Mucosa of descending colon (tissue), 3 donors: ENCODE measurements at places on chromosomes 5 and 9. TPM values are rescaled to one million over a fixed set of nuclear protein-coding genes. Genes with fewer than 3 reads are reported as not detected.

DNA sequence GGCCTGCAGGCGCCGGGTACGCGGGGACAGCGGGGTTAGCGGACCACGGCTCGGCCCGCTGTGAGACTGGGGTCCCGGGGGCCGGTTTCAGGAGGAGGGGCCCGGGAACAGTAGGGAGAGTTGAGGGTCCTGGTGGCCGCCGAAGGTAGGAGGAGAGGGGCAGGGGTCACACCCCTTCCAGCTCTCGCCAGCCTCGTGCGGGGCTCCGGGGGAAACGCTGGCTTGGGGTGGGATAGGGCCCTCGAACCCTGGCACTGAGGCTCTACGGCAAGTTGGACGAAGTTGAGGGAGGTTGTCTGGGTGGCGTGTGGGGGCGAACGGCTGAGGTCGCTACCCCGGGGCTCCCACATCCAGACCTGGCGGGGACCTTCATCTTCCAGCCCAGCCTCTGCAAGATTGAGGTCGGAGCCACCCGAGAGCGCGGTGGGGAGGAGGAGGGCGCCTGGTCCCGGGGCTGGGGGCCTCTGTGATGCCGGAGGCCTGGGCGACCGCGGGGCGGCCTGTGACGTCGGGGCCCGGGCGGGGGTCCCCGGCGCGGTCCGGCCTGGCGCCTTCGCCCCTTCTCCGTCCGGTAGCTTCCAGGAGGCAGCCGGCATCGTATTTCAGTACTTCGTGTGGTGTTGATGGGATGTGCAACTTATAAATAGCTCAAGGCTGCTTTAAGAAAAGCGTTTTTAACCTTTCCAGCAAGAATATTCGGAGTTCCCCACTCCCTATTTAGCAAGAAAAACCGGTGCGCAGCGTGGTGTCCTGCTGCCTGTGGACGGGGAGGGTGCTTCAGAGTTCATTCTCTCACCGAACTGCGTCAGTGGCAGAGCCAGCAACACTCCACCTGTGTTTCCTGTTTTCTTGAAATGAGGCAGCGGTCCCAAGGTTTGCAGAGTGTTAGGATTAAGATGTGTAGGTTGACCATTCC lies 902 bp downstream of the HABP4 start:
- peak; percentile 40 for DNase-seq

The PDE6A gene
- total RNA-seq, result 3.4 TPM

DNA sequence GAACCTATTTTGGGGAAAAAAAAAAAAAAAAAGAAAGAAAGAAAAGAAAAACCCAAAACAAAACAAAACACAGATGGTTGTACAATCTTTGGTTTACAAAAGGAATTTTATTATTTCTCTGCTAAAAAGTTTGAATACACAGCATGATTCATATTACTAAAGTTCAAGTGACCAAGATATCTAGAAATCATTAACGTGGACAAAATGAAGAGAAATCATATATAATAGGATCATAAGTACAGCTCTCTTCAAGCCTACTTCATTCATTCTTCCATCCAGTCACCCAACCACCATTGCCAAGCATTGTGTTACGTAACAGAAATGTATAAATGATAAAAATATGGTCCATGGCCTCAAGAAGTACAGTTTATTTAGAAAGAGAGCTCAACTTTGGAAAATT lies 52.9 kb downstream of the ZDHHC21 start:
- no peak for DNase-seq

GRCh38 chr9:115604831-115605483 lies 487.0 kb upstream of the TNC start:
- DNase-seq, result no peak

DNA sequence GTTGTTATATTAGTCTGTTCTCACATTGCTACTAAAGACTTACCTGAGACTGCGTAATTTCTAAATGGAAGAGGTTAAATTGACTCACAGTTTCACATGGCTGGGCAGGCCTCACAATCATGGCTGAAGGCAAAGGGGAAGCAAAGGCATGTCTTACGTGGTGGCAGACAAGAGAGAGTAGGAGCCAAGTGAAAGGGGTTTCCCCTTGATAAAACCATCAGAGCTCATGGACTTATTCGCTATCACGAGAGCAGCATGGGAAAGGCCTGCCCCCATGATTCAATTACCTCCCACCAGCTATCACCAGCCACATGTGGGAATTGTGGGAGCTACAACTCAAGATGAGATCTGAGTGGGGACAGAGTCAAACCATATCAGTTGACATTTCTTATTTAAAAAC lies 374.5 kb upstream of the RORB start:
- DNase-seq, result no peak
